Activated CD8-positive, alpha-beta T cell treated with anti-CD3 and anti-CD28 coated beads, Interleukin-2, amount 10 ng/mL, durations not matched to agents 7 days and 5 days (primary cell): ENCODE measurements at places on chromosomes 4 and X. TPM values are rescaled to one million over a fixed set of nuclear protein-coding genes. Genes with fewer than 3 reads are reported as not detected.

- DNase-seq = no peak
Measured at GRCh38 chr4:136748773-136749172, 783.5 kb downstream of the PCDH18 start.

GRCh38 chrX:134622056-134622812 is 36.0 kb downstream of the PLAC1 start:
- DNase-seq = peak; percentile 22

GRCh38 chrX:103624111-103624510 is 4.7 kb upstream of the TCEAL1 start:
- DNase-seq = no peak

Gene HADH
- total RNA-seq = 52.8 TPM

Gene UCHL1
- total RNA-seq = 0.34 TPM

Gene PAGE2B
- not detected for total RNA-seq
